Left kidney (tissue), 8 donors: ENCODE measurements at places on chromosomes 6 and 20. TPM values are rescaled to one million over a fixed set of nuclear protein-coding genes. Genes with fewer than 3 reads are reported as not detected.

DNA sequence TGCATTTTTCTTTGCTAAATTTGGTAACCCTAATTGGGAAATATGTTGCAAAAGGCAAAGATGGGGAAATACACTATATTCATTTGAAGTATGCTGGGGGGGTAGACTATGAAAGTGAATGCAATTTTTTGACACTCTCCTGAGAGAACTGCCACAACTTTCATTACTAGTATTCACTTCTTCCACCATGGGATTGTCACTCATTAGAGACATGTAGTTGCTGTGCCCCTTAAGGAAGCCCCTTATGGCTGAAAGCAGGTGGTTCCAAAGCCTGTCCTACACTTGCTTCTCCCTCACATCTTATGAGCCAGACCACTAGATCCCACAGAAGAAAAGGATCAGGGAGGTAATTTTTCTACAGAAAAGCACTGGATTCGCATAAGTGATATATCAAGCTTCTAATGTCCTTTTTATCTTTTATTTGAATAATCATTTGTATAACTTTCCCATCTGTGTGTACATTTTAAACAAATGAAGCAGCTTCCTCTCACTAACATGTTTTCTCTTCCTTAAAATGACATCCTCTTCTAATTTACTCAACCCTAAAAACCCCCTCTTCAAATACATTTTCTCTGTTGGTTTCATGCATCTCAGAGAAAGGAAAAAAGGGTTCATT, 83.8 kb downstream of the GCLC start:
- DNase-seq: no peak

DNA sequence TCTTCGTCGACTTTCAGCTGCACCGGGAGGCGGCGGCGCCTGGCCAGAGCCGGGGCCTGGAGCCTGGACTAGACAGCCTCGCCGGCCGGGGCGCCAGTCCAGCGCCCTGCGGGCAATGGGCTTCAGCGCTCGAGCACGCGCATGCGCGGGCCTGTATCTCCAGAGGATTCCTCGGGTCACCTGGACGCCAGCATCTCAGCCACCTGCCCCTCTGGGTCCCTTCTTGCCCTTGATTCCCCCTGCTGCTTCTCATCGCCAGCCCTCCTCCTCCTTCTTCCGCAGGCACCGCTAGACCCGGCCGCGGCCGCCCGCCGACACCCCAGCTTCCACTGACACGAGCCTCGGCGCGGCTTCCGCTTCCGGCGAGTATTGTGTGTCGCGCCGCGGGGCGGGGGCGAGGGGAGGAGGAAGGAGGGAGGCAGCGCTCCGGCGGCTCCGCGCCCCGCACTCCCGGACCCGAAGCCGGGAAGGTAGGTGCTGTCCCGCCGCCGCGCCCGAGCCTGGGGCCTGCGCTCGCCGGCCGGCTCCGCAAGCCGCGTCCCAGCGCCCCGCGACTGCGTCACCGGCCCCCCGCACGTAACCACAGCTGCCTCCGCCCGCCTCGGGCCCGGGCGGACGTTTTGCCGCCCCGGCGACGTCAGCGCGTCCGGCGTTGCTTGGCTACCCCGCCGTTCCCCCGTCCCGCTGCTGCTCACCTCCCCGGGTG, at the start of gene TRIM39:
TRIM39 (plus strand) TSS at position 402 of the 706 bp plus-strand sequence. CDS start 2,391 bp downstream, outside the sequence.
- peak; percentile 76 for DNase-seq

DNA sequence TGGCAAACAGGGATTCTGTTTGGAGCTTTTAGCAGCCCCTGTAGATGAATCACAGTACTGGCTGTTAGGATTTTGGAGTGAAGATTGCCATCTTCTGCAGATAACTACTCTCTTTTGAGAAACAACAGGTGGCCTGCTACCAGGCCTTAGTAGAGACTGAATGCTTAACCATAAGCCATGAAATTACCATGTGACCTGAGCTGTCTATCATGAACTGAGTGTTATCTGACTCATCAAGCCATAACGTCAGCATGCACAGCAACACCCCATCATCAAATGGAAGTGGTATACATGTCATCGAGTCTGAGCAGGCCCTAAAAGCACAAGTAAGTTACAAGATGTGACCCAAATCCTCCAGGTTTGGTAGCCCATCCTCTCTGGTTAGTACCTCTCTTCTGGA, 132.6 kb downstream of the GPR63 start:
- no peak for DNase-seq

Gene ABHD16B
- polyA plus RNA-seq: not detected
